ENCODE measurements at places on chromosomes 13 and 19.

DNA sequence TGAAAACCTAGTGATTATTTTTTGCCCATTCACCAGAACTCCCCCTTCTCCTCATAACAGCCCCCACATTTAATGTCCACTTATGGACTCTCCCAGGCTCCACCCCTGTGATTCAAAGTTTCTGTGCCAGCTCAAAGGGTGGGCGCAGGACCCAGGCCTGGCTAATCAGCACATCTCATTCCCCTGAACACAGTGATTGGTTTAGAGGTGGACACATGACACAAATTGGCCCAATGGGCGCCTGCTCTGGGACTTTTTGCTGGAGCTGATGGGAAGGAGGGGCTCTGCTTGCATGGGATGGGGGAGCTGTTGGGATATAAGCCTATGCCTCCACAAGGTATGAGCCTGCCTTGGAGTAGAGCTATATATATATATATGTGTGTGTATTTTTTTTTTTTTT is 6.2 kb upstream of the EPOR start:
- DNase-seq: no peak

GRCh38 chr13:45915686-45916439 is 64.3 kb upstream of the SIAH3 start:
- no peak for DNase-seq

DNA sequence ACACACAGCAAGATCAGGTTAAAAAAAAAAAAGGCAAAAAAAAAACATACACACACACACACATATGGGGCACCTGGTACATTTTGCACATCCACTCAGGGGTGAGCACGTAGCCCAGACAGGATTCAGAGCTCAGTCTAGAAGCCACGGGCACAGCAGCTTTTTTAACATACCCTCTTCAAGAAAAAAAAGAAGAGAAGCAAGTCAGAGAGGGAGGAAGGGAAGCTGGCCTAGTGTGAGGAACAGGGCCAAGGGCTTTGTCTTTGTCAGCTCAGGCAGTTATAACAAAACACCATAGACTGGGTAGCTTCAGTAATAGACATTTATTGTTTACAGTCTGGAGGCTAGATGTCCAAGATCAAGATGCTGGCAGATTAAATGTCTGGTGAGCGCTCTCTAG is 2.3 kb upstream of the TPM4 start:
- no peak for DNase-seq

DNA sequence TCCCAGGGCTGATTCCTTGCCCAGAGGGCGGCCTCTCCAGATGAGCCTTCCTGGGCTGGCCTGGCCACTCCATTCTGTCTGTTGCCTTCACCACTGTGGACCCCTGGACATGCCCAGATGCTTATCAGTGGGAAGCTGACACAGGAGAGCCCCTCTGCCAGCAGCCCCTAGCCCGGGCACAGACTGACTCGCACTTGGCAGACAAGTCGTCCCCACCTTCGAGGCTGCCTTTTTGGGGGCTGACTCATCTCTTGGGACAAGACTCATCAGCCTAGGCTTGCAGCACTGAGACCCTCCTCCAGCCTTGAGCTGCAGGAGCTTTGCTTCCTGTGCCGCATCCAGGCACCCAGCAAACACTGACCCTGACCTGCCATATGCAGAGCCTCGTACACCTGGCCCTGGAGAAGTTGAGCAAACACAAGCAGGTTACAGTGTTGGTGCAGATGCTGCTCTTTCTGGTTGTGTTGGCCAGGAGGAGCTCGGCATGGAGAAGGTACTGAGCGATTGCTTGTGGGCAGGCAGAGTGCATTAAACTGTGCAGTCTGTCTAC is 8.1 kb downstream of the CHST8 start:
- DNase-seq: no peak

DNA sequence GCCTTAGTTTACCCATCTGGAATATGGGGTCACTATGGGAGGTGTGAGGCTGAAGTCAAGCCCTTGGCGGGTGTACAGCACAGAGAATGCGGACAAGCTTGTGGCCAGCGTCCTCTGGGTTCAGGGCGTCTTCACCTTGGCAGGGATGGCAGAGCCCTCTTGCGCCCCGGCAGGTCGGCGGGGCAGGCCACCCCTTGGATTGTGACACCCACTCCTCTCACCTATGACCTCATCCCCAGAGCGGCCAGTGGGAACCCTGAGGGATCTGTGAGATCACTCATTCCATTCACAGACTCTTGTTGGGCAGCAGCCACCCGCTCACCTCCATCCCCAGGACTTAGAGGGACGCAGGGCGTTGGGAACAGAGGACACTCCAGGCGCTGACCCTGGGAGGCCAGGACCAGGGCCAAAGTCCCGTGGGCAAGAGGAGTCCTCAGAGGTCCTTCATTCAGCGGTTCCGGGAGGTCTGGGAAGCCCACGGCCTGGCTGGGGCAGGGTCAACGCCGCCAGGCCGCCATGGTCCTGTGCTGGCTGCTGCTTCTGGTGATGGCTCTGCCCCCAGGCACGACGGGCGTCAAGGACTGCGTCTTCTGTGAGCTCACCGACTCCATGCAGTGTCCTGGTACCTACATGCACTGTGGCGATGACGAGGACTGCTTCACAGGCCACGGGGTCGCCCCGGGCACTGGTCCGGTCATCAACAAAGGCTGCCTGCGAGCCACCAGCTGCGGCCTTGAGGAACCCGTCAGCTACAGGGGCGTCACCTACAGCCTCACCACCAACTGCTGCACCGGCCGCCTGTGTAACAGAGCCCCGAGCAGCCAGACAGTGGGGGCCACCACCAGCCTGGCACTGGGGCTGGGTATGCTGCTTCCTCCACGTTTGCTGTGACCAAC is at the start of gene SPACA4:
Gene SPACA4, plus strand, starts transcription at position 280 of the 896 bp plus-strand sequence. Its CDS starts 237 bp downstream, at position 517.
- DNase-seq: peak; percentile 65

- no peak for DNase-seq
Observed at GRCh38 chr13:49216334-49216733, 3.8 kb upstream of the MLNR start.

GRCh38 chr13:106480351-106480910 is 55.0 kb downstream of the EFNB2 start:
- peak; percentile 52 for DNase-seq

DNA sequence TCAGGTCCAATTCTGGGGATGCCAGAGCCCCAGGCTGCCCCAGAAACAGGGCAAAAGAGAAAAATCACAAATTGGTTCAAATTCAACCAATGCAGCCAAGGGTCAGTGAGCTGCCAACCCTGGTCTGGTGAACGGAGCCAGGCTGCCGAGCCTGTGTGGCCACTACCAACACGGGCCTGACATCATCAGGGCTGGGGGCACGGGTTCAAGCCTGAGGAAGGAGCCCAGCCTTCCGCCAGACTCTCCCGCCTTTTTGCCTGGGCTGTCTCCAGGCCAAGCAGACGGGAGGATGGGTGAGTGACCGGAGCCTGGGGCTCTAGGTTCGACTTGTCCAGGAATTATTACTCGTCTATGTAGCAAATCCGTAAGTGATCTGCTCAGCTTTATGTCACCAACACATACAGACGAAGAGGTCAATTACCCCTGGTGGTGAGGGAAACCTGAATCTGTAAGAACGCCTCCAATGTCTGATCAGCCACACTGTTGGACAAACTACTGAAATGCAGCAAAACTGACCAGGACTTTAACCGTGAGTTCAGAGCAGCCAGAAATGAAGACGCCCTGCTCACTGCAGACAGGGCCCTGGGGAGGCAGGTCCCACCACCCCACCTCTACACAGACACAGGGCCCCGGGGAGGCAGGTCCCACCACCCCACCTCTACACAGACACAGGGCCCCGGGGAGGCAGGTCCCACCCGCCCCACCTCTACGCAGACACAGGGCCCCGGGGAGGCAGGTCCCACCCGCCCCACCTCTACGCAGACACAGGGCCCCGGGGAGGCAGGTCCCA is 31.8 kb downstream of the RAB20 start:
- no peak for DNase-seq
